Adipocyte (in vitro differentiated cells): ENCODE measurements at places on chromosomes 11 and 22.

DNA sequence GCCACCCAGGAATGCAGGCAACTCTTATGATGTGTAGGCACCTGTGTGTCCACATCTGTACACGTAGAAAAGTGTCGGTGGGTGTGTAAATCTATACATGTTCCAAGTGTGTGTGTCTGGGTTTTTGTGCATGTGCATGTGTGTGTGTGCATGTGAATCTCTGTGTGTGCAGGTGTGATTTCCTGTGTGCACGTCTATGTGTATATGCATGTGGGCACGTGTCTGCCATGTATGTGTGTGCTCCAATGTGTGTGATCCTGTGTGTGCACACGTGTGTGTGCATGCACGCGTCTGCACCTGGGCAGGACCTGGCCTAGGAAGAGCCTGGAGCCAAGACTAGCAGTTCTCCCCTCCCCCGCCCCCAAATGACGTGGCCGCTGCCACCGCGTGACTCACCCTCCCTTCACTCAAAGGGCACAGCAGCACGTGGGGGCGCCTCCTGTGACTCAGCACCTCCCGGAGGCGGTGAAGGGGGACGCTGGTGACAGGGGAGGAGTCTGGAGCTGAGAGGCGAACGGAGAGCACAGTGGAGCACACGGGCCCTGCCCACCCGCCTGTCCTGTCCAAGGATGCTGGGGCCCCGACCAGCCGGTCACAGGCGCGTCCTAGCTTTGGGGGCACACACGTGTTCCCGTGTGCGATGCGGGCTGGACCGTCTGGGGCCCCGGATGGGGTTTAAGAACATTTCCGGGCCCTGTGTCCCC is 10.1 kb downstream of the PIM3 start:
- peak; percentile 97 for DNase-seq

GRCh38 chr11:128616161-128616560 is 28.8 kb upstream of the ETS1 start:
- DNase-seq: no peak

- peak; percentile 97 for DNase-seq
Observed at GRCh38 chr11:83051760-83052671, 19.7 kb downstream of the RAB30 start.

DNA sequence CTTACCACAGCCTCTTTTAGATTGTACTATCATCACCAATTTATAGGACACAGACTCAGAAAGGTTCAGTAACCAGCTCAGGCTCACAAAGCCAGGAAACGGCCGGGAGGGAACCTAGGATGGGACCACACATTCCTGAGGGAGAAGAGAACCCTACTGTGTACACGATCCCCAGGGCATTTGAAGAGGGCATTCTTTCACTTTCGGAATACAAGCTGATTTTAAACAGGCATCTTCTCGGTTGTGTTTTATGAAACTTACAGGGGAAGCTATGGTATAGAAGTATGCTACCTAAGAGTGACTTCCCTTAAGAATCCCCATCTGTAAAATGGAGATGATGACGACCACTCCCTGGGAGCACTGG is 19.0 kb downstream of the SMCO4 start:
- peak; percentile 4 for DNase-seq

DNA sequence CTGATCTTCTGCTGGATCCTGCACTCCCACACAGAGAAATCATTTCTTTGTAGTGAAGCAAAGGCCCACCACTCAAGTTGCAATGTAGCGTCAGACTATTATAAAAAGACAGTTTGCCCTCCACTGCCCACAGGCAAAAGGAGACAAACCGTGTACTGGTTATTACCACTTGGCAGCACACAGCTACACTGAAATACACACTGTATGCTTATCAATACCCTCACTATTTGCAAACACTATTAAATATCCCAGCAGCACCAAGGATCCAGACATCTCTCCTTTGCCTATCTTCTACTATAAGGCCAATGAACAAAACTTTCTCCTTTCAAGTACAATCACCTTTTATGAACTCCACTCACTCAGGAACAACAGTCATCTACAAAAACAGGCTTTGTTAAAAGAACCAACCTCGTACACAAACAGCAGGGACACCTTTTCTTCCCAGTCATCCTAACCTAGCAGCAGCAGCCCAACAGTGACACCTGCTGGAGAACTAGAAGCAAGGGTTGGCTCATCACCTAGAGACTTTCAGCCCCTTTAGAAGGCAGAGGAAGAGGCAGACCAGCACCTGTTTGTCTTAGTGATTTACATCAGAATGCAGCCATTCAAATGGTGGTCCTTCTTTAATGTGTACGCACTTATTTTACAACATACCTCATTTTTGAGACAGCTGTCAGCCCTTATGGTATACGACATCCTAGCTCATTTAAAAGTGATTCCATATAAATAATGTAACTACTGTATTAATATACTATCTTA is 56.1 kb downstream of the AMBRA1 start:
- DNase-seq: peak; percentile 83

DNA sequence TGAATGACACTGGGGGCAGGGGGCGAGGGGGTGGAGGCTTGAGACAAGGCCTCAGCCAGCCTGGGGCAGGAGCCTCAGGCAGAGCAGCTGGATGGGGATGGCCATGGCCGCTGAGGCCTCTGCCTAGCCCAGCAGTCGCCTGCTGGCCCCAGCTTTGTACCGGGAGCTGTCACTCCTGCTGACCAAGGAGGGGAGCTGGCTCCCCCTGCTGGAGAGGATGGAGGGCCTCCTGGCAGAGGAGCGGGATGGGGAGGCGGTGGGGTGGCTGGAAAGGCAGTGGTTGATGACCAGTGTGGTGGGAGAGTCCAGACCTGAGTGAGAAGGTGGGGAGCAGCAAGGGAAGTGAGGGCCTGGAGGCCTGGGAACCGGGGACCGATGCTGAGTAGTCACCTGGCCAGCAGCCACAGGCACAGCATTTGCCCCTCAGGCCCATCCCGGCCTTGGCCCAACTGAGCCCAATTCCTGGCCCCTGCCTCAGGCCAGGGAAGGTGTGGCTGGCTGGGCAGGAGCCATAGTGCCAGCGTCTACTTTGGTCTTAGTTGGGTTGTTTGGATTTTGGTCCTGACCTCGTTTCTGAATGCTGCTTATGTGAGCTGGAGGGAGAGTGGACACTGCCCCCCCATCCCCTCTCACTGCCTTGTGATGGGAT is 6.0 kb upstream of the SUSD2 start:
- peak; percentile 90 for DNase-seq

- peak; percentile 93 for DNase-seq
Observed at GRCh38 chr11:122656073-122656630, 630 bp downstream of the UBASH3B start.

DNA sequence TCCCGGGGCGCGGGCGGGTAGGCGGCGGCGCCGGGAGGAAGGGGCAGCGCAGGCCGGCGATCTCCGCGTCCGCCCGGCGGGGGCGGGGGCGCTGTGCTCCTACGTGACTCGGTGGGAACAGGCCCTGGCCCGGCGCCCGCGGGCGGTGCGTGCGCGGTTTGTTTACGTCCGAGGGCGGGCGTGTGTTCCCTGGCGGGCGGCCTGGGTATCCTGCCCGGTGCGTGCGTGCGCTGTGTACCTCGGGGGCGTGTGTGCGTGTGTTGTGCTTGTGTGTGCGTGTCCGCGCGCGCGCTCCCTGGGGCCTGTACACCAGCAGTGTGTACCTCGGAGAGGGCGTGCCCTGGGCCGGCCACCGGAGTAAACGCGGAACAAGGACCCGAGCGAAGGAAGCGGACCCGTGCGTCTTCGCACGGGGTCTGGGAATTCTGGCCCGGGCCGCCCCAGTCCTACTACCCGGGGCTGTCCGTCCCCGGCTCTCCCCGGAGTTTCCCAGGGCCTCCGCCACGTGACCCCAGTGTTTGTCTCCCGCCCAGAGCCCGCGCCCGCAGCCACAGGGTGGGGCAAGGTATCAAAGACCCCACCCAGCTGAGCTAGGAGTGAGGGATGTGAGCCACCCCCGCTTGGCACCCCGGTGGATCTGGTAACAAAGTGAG is 769 bp downstream of the MAFF start:
- peak; percentile 96 for DNase-seq

- DNase-seq: peak; percentile 35
Observed at GRCh38 chr11:68329978-68330699, 17.7 kb downstream of the LRP5 start.
